ENCODE measurements at places on chromosomes 6 and 20. TPM values are rescaled to one million over a fixed set of nuclear protein-coding genes. Genes with fewer than 3 reads are reported as not detected.
A peak's percentile ranks its signal among the peaks of the same experiment; 100 is the strongest.

Gene AGER
- total RNA-seq = 0.35 TPM

Gene STMND1
- total RNA-seq = not detected

Gene C6orf118
- total RNA-seq = not detected

Gene DNPH1
- 108 TPM for total RNA-seq

Gene BPI
- not detected for total RNA-seq

Gene WTAP
- total RNA-seq = 59.6 TPM

DNA sequence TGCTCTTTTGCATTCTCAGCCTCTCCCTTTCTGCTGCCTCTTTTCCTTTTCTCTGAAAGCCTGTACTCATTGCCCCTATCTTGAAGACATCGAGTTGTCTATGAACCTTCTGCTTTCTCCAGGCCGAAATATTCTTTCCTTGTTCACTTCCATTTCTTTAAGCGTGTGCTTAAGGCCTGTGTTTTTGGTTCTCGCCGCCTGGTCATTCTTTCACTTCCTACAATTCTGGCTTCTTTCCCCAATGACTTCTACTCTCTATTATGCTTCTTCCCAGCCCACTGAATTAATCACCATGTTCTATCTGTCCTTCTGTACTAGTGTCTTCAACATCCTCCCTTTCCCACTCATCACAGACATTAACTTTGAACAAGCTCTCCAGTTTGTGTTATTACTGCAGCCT lies 69.6 kb downstream of the C6orf52 start:
- DNase-seq = no peak

DNA sequence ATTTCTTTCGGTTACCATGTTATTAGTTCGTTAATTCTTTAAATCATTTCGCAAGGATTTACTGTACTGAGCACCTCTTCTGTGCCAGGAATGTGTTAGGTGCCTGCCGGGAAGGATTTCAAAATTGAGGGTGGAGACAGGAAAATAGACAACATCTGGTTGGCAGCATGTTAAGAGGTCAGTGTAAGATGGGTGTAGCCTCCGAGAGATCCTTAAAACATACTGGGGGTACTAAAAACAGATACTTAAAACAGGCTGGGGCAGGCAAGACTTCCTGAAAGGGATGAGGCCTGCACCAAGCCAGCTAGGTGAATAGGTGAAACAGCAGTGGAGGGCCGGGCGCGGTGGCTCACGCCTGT lies 178.0 kb upstream of the SGK1 start:
- DNase-seq = no peak

DNA sequence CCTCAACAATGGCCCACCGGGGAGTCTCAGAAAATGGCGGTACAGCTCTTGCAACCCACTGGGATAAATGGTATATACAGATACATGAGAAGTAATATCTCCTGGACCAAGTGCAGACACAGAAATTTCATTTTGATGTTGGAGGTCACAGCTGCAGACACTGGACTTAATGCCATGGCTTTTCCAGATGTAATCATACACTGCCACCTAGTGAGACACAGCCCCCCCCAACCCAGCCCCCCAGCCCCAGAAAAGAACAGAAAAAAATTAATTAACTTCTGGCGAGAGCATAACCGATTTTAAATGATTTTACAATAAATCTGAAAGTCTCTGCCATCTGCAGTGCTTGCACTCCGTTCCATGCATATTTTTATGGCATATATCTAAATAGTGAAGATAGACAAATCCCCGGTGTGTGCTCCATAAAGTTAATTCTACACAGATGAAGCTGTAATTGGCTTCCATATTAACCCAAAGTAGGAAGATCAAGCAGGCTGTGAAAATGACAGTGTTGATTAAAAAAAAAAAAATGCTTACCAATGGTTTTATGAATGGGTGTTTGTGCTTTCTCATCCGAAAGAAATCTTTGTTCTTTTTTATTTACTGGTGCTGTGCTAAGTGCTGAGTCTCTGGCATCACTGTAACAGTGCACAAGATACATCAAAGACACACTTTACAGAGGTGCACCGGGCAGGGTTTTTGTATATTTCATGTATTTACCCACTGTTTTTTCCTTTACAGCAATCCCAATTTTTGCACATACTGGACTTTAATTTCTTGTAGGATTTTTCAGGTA lies 804.1 kb downstream of the TFAP2A start:
- DNase-seq = peak; percentile 61

- no peak for DNase-seq
Measured at GRCh38 chr20:3323398-3323797, 84.1 kb downstream of the DNAAF9 start.

DNA sequence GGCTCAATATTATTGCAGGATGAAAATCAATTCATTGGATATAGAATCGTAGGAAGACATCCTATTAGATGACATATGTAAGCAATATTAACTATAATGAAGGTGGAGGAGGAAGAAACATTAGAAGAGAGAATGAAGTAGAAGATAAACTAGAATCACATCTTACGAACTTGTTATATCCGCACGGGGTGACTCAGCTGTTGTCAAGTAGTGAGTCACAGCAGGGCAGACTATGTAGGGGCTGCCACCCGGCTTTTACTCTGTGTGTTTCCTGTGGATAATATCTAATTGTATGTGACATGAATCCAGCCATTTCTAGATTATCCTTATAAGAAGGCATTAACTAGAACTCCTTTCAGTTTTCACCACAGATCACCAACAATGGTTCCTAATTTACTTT lies 520.2 kb downstream of the DOK5 start:
- DNase-seq = no peak

- DNase-seq = no peak
Measured at GRCh38 chr6:99514089-99514488, 1.1 kb downstream of the USP45 start.

- DNase-seq = peak; percentile 51
Measured at GRCh38 chr6:118509009-118509617, 39.0 kb upstream of the PLN start.

DNA sequence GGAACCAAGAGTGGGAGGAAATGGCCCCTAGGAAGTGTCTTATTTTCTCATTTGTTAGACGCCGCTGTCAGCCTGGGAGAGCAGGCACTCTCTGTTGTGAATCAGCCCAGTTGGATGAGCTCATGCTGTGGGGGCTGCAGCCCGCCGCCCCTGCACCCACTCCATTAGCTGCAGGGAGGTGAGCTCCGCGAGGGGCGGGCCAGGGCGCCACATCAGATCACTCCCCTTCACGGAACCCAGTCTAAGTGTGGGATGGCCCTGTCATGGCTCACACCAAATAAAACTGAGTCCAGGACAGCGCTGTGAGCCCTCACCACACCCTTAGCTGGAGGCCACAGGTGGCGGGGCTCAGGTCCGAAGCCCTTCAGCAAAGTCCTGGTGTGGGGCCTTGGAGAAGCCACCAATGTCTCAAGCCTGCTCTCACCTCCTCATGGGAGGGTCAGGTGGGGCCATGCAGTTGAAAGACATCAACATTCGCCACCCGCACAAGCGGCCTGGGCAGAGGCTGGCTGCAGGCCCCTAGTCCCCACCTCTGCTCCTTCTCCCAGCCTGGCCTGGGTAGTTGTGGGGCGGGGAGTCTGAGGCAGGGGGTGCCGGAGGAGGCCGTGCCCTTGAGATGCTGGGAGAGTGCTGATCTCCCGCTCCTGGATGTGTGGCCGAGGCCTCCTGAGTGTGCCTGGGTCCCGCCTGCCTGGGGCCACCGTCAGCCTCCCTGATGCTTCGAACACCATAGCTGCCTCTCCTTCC lies 66.2 kb upstream of the SLCO4A1 start:
- DNase-seq = no peak

- no peak for DNase-seq
Measured at GRCh38 chr6:147950623-147950987, 392.0 kb upstream of the SASH1 start.

DNA sequence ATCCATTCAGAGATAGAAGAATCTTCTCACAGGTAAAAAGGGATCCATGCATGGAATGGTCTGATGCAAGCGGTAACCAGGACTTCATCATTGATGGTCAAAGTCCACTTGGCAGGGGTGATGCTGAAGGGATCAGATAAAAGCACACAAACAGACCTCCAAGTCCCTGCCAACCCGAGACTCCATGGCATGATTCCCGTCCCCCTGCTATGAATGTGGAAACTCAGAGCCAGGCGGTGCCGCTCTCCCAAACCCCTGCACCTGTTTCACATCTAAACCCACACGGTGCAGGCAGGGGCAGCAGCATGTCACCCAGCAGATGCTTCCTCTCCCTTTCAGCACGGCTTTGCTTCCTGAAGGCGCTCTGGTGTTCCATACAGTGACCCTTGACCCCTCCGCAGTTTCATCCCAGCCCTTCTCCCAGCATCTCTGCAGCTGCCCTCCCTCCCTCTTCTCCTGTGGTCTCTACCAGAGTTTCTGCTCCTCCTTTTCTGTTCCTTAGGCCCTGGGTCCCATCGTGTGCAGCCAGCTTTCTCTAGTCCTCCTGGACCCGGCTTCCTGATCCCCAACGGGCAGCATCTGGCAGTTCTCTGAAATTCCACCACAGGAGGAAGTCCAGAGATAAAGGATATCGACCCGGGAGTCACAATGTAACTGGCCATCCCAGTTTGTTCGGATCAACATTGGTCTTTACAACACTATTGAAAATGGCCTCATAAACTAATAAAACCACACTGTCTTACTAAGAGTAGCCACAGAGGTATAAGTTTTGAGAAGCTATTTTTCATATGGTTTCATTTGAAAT lies 235.0 kb downstream of the TTLL2 start:
- no peak for DNase-seq

DNA sequence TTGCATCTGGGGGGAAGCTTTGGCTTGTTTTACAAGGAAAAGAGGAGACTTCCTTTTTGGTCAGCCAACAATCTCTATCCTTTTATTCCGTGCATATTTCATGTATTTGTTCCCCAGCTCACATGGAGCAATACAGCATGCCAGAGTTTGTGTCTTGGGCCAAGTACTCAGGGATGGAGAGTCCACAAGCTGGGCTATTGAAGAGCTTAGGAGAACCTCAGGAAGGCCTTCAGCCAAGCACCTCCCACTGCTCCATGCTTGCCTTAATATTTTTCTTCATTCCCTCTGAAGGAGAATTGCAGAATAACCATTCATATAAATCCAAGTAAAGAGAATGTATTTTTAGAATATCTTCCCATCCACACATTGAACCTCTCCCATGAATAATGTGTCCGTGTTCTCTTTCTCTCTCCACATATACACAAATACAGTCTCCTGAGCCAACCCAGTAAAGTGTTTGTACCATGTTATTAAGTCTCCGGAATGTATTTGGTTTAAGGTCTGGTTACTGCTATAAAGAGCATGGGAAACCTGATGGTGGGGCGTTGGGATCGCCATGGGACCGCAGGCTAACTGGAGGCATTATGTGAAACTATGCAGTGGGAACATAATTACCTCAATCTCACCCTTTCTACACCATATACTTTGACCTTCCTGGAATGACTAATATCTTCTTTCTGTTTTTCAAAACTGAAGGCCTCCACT lies 3.0 kb downstream of the LAMA4 start:
- no peak for DNase-seq

GRCh38 chr6:150445486-150445885 lies 76.7 kb downstream of the IYD start:
- DNase-seq = no peak

DNA sequence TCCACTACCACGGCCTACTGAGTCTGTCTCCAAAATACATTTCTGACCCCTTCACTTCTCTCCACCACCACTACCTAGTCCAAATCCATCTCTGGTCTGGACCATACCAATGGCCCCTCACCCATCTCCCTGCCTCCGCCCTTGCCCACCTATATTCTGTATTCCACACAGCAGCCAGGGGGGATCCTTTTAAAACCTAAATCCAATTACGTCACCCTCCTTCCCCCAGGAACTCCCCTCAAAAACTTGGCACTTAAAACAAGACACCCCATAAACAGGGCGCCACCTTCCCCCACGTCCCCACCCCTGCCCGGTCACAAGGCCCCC lies 680 bp downstream of the PDRG1 start:
- DNase-seq = no peak

DNA sequence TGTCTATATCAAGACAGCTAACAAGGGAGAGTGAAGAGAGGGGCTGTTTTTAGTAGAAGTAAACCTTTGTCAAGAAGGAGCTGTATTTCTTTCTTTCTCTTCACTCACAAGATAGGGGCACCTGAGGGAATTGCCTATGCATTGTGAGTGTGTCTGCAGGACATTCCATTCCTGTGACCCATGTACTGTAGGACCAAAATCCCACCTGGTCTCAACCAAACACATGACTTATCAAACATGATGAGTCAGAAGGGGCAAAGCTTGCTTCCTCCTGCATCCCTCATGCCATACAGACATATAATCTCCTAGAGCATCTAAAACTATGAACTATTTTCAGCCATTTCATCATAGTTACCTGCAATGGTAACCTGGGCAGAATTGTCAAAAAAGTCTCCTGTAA lies 21.8 kb downstream of the PKHD1 start:
- no peak for DNase-seq

- DNase-seq = no peak
Measured at GRCh38 chr6:114220241-114220640, 122.6 kb downstream of the HS3ST5 start.

- DNase-seq = no peak
Measured at GRCh38 chr20:1298166-1298565, 30.8 kb downstream of the SDCBP2 start.

- DNase-seq = no peak
Measured at GRCh38 chr6:140548366-140548765, 1173.9 kb upstream of the CITED2 start.

DNA sequence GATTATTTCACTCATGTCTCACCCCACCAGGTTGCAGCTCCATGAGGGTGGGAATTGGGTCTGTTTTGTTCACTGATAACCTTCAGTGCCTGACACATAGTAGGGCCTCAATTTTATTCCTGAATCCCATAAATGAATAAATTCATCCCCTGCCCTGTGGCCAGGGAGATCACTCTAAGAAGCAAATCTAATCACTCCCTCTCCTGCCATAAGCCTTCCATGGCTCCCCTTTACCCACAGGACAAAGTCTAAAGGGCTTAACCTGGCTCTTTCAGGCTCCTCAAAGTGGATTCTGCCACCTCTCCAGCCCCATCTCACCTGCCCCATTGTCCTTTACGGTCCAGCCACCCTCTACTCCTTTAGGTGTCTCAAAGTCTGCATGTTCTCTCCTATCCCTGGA lies 141.8 kb upstream of the PTPN1 start:
- DNase-seq = no peak

DNA sequence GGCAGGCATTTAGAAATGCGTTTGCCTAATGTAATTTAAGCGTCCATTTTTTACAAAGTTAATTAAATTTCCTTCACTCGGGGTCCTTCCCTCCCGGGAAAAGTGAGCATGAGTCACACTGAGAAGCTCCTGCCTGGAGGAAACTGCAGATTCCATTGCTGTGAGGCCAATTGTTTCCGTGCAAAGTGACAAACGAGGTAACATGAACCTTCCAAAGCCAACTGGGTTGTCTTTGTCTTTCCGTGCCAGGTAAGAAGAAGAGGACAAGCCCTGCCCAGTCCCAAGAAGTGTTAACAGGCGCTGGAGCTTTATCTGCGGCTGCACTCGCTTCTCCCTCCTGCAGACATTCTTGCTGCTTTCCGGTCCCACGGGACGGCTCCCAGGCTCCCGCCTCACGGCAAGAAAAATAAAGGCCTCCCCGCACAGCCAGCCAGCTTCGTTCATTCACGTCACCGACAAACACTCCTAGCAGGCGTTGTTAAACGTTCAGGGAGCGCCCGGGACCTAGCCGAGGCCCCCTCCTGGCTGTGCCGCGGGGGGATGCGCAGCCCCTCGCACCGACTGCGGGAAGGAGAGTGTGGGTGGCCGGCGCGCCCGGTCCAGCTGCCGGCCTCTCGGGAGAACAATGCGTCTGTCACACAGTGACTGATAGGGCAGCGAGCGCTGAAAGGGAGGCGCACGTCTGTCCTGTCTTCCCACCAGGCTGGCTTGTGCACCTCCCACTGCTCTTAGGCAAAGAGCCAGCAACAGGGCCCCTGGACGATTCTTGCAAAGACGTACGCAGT lies 61.5 kb upstream of the HDDC2 start:
- DNase-seq = peak; percentile 54
